GM20000 (cell line): ENCODE measurements at places on chromosomes 3 and 15.

DNA sequence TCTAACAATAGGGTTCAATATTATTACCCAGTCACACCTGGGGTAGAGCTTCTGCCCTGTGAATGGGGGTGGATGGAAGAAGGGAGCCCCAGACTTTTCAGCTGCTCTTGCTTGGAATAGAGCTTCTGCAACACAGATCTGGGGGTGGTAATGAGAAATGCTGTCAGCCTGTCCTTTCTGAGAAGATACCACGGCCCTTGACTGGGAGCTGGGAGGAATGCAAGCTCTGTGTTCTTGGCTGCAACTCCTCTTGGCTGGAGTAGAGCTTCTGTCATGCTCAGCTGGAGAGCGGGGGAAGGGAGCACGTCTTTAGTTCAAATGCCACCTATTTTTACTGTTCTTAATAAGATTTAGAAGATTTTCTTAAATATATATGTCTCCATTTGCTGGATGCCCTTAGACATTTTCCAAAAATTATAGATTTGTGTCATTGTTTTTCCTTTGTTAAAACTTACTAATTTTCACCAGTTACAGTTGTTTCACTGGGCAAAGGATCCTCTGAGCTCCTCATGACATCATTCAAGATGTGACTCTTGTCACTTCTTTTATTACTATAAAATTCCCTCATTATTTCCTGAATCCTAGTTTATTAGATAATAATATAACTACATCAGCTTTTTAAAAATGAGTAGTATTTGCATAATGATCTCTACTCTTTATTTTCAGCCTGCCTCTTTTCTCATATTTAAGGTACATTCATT, 180.0 kb upstream of the TGFBR2 start:
- DNase-seq = no peak

DNA sequence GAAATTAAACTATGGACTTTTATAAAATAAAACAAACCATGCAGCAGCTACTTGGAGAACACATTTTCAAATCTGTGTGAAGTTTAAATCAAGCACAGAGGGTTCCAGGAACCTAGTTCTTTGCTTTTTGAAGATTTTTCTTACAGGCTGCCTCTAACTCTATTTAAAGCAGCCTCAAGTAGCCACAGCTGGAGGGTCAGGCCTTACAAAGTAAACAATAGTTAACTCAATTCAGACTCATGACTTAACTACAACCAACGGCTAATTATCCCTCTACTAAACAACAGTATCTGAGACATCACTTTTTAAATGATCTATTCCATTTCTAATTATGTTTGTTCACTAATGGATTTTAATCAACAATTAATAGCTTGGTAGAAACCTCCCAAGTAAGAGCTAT, 9.8 kb downstream of the LRIG1 start:
- no peak for DNase-seq

DNA sequence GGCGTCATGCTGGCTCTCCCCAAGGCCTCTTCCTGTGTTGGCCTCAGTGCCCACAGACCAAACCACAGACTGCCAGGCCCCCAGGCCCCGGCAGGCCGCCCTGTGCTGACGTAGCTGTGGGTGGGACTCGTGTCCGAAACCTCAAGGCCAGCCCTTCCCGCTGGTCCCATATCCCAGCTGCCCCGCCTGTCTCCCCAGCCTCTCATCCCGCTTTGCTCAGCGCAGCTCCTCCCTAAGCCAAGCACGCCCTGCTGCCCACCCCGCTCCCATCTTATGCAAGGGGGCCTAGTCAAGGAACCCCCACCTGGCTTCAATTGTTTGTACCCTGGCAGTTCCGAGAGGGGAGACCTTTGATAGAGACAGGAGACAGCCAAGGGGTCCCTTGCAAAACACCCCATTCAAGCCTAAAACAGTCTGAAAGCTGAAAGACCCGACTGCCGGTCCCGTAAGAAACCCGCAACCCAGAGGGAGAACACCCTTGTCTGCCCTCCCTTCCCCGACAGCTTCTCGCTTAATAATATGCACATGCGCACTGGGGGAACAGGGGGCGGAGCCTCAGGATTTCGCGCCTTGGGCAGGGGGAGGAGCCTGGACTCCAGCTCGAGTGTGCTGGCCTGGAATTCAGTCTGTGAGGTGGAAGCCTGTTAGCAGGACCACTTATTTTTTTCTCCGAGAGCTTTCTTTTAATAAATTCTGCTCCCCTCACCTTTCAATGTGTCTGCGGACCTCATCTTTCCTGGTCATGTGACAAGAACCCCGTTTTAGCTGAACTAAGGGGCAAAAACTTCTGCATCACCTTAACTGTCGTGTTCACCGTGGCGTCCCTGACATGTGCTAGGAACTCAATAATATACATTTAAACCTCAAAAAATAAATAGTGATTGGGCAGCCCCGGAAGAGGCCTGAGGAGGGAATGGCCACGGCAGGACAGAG, 17.2 kb downstream of the TNFAIP8L3 start:
- peak; percentile 83 for DNase-seq

GRCh38 chr3:127064391-127065137, 81.6 kb downstream of the PLXNA1 start:
- DNase-seq = no peak

DNA sequence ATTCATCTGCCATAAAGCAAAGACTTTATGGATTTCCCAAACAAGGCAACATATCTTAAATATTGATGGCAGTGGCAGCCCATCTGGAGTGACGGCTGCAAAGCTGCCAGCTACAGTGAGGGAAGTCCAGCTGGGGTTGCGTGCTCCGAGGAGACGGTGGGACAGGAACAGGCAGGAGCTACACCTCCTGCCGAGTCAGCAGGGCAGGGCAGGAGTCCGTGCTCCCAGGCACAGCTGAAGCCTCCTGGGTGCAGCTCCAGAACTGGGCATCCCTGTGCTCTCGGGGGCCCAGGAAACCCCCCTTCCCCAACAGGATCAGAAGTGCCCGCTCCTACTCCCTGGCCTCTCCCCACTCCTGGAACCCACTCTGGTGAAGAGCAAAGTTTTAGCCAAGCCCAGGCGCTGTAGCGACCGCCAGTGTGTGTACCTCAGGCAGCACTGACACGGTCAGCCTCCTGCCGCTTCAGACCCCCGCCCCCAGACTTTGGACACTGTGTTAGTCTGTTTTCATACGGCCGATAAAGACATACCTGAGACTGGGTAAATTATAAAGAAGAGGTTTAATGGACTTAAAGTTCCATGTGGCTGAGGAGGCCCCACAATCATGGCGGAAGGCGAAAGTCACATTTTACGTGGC, 556.4 kb upstream of the CCDC54 start:
- DNase-seq = no peak

DNA sequence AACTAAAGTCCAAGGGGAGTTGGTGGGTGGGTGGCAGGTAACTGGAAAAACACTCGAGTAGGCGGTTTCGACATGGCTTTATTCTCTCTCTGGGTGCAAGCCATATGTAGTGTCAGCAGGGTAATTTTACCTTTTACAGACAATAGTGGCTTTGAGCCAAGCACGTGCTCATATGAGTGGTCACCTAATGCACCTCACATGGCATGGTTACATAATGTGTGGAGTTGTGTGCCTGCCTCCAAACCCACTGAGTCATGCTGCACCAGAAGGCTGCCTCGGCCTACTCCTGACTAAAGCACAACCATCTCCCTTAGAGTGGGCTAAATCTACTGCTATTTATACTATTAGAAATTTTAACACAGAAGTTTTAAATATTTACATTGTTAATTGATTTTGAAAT, 16.5 kb downstream of the CCRL2 start:
- no peak for DNase-seq

GRCh38 chr15:42511007-42511391, 15.6 kb downstream of the SNAP23 start:
- DNase-seq = no peak

- DNase-seq = peak; percentile 44
These were observed 168.6 kb downstream of the SHQ1 start for GRCh38 chr3:72679540-72680198.

DNA sequence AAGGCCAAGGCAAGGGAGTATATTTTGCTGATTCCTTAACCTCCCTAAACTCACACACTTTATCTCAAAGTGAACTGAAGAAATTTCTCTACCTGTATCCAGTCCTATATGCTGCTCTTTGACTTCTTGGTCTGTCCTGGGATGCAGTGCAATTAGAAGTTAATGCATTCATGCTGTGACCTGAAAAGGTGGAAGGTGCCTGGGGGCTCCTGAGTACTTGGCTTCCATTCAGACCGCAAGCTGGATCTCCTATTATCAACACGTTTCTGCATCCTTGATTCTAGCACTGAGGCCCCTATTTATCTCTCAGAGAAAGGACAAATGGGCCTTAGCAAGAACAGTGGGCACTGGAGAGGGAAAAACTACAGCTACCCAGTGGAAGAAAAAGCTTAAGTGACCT, 17.7 kb upstream of the CADPS start:
- no peak for DNase-seq

- DNase-seq = no peak
These were observed 19.8 kb downstream of the RAB7A start for GRCh38 chr3:128745742-128746141.

DNA sequence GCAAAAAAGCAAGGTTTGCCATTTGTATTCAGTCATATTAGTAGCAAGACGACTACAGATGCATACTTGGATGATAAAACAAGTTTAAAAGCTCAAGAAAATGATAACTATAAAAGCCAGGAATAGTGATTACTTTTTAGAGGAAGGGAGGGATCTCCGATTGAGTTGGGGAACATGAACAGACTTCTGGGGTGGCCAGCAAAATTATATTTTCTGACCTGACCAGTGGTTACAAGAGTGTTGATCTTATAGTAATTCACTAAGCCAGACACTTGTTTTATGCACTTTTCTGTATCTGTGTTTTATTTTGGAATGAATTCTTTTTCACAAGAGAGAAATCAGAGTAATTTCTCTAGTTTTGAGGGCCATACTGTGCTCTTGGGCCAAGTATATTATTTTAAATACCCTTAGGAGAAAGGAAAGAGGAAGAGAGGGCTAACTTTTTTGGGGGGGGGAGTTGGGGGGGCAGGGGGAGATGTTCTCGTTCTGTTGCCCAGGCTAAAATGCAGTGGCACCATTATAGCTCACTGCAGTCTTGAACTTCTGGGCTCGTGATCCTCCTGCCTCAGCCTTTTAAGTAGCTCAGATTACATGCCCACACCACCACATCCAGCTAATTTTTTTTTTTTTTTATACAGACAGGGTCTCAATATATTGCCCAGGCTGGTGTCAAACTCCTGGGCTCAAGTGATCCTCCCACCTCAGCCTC, 57.3 kb downstream of the TGFBR2 start:
- DNase-seq = no peak

- DNase-seq = no peak
These were observed 64.4 kb downstream of the SRGAP3 start for GRCh38 chr3:9185046-9185445.

DNA sequence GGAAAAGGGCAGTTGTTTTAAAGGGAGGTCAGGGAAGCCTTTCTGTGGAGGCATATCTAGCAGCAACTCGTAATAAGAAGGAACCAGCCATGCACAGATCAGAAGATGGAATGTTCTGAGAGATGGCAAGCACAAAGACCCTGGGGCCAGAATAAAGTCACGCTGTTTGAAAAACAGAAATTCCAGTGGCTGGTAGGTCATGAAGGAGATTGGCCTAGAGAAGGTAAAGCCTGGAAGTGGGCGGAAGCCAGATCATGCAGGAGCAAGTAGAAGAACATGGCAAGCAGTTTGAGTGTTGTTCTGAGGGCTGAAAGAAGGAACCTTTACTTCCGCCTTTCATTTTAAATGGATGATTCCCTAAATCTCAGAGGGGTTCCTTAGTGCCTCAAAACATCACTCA, 208.1 kb upstream of the PPP2R3A start:
- no peak for DNase-seq

DNA sequence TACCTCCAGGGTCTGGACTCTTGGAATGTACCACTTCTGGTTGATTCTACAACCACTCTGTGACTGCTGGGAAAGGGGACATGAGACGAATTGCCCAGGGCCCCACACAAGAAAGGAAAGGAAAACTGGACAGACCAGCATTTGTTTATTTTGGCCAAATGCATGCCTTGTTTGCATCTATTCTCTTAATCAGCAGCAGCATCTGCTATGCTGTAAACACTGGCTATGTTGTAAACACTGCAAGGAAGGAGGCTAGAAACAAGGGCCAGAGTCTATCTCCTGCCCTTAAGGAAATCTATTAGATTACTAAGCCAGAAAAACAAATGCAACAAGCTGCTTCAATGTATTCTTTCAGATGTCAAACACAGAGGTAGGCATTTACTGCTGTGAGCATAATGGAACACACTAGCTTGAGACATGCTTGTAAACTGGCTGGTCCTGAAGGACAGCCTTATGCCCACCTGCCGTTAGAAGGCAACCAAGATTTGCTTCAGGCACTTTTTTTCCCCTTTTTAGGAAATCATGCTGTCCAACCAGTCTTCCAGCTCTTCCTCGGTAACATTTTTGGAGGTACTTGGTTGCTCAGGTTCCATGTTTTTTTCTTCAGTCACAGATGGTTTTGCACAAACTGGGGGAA, 102.1 kb upstream of the CHRM5 start:
- DNase-seq = no peak

DNA sequence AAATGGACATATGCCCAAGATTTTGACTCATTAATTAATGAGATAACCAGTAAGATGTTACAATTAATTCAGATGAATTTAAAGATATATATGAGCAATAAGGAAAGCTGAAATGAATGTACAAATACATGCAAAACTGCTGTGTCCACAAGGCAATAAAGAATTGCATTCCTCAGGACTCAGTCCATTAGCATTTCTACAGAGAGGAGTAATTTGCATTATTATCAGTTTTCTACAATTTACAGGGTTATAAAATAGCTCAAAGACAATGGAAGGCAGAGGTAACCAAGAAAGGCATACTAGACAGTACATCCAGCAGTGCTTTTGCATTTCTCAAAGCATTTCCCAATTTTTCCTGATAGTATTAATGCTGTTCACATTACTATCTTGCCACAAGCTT, 377.1 kb upstream of the GOLIM4 start:
- DNase-seq = no peak

DNA sequence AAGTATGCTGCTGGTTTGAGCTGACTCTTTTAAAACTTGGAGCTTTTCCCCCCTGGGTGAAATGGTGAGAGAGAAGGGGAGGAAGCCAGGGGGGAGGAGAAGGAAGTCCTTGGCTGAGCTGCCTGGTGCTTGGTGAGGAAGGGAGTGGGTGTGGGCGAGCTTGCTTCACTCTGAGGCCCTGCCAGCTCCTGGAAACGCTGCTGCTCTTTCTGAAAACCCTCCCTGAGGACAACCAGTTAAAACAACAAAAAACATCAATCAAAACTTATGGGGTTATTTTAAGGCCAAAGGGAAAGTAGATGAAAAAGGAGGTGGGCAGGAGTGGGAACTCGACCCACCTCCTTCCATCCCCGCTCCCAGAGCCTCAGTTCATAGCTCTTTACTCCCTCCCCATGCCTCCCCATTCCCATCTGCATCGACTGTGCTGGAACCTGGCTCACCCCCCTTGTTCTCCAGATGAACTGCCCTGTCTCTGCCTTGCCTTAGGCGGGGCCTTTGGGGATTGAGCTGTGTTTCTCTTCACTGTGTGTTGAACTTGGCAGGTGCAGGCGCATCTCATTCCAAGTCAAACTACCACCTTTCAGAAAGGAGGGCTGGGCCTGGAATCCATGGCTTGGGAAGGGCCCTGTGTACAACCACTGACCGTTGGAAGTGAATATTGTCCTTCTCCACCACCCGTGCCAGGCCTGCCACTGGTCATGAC, 166.1 kb downstream of the ZNF621 start:
- no peak for DNase-seq
